ENCODE measurements at places on chromosomes 4 and X. TPM values are rescaled to one million over a fixed set of nuclear protein-coding genes. Genes with fewer than 3 reads are reported as not detected.

Gene ARMCX1
- polyA plus RNA-seq = 93.8 TPM

Gene C1QTNF7
- polyA plus RNA-seq = 2.5 TPM

Gene SMIM10
- 12.7 TPM for polyA plus RNA-seq

Gene FGA
- polyA plus RNA-seq = not detected

Gene GSPT2
- 8.0 TPM for polyA plus RNA-seq

Gene UCP1
- polyA plus RNA-seq = not detected

Gene ZNF157
- 0.35 TPM for polyA plus RNA-seq

Gene ARHGAP24
- 53.2 TPM for polyA plus RNA-seq

Gene DGKK
- not detected for polyA plus RNA-seq

Gene ANKRD50
- polyA plus RNA-seq = 61.7 TPM

Gene HTN1
- 0.08 TPM for polyA plus RNA-seq

Gene PAGE5
- polyA plus RNA-seq = not detected

Gene GJB1
- polyA plus RNA-seq = not detected

Gene AREG
- not detected for polyA plus RNA-seq

Gene TGIF2LX
- not detected for polyA plus RNA-seq

Gene UGT2A1
- polyA plus RNA-seq = 0.09 TPM

Gene NAT8L
- polyA plus RNA-seq = 4.3 TPM

Gene PLAC8
- 1.6 TPM for polyA plus RNA-seq

Gene TRIM60
- not detected for polyA plus RNA-seq

Gene LRRC66
- polyA plus RNA-seq = 2.3 TPM

Gene CLTRN
- polyA plus RNA-seq = 0.61 TPM

Gene S100G
- polyA plus RNA-seq = not detected

Gene GPR82
- 0.06 TPM for polyA plus RNA-seq

All from forelimb muscle (tissue), 1 donor.